ENCODE measurements at places on chromosomes 3 and 15.
A peak's percentile ranks its signal among the peaks of the same experiment; 100 is the strongest.

- no peak for DNase-seq
These were observed 279.4 kb downstream of the ROBO1 start for GRCh38 chr3:79488407-79488806.

DNA sequence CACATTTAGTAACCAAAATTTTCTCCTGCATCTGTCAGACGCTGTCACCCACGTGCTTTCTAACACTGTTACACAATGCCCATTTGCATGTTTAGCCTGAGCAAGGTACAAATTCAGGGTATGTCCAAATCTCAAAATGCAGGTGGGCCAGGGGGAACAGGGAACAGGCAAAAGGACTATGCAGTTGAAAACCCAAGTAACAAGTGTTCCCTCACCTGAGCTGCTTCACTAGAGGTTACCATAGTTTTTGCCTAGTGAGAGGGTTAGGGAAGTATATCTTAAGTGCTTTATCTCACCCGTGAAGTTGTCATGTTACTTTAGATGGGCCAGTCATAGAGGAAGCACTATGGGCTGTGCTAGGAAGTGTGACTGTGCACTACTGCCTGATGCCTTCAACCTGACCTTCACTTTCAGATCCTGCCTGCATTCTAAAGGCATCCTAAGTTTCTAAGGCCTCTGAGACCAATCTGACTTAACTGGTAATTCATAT is 6.0 kb upstream of the TMEM87A start:
- DNase-seq: peak; percentile 59

- no peak for DNase-seq
These were observed 9.3 kb downstream of the COLQ start for GRCh38 chr3:15512166-15512565.

GRCh38 chr3:180421221-180421620 is 180.7 kb upstream of the TTC14 start:
- DNase-seq: no peak

GRCh38 chr3:53144446-53144845 is 14.2 kb upstream of the RFT1 start:
- DNase-seq: no peak

GRCh38 chr3:177672252-177672911 is 475.1 kb upstream of the TBL1XR1 start:
- no peak for DNase-seq

- no peak for DNase-seq
These were observed 96.0 kb upstream of the TSC22D2 start for GRCh38 chr3:150312018-150312657.

DNA sequence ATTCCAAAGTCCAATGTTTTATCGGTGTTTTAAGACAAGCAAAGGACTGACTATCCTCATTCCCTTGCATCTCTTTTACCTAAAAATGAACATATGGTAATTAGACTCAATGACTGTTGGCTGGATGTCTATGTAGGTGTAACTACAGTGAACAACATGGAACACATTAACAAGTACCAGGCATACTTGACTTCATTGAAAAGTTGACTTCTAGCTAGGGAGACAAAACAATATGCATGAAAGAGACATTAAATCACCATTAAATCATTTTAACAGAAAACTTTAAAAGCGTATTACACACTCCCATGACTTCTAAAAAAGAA is 34.3 kb upstream of the ANPEP start:
- no peak for DNase-seq

- no peak for DNase-seq
These were observed 18.0 kb downstream of the PLA2G4F start for GRCh38 chr15:42138411-42138810.

DNA sequence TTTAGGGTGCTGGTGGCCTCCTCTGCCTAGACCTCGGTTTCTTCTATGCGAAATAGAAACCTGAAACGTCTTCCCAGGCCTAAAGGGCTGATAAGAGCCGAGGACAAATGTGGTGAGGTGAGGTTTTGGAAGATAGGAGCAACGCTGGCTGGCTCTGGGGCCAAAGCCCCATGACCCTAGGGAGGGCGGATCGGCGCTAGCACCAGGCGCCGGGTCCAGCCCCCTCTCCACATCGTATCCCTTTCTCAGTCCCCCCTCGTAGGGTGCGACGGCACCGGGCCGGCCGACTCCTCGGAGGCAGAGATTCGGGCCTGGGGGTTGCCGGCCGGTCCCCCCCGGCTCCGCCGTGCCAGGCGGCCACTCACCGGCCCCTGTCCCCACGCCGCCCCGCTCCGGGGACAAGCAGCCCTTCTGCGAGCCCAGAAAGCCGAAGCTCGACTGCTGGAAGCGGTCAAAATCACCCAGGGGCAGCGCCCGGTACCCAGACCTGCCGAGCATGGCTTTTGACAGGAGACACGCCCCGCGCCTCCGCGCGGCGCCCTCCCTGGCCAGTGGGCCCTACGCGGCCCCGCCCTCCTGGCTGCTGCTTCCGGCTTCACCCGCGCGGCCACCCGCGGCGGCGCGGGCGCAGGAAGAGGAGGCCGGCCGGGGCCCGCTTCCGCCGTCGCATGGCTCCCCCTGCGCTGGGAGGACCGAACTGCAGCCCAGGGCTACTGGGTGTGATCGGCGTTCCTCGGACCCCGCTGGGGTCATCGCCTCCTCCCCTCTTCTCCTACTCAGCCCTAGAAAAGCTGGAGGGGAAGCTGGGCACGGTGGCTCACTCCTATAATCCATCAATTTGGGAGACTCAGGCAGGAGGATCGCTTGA is at the start of gene STOML1:
STOML1 (minus strand) TSS at position 570 of the 868 bp plus-strand sequence; CDS start at position 498, 72 bp downstream.
- peak; percentile 90 for DNase-seq

DNA sequence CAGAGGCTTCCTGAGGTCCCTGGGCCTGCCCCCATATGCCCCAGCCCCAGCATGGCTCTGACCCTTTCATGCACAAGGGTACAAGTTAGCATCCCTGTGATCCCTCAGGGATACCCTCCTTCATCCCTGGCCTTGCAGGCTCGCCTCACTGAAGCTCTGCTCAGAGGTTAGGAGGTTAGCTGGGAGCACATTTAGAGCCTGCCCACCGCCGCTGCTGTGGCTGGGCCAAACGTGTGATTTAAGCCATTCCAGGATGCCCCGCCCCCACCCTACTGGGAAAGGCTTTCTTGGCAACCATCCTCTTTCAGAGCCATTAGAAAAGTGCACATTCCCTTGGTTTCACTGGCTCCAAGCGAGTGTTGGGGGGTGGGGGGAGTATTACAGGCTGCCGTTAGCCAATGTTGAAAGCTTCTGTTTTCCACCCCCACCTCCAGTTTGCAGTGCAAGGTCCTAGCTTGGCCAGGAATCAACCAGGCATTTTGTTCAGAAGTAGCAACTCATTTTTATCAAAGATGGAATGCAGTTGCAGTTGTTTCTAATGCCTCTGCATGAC is 6.3 kb upstream of the HES1 start:
- DNase-seq: no peak

DNA sequence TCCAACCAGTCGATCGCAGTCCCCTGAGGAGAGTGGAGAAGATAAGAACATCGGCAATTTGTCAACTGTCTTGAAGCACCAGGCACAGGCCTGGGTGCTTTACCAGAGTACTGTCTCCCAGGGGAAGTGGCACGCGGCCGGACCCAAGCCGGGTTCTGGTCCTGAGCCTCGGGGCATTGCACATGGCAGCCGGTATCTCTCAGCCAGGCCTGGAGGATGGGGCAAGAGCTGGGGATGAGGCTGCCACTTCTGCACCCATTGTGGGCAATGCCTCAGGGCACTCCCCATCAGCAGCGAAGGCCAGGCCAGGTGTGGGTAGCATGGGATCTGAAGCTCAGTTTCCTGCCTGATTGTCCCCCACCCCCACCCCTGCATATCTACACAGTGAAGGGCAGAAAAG is 77.5 kb downstream of the ADCY5 start:
- DNase-seq: no peak

DNA sequence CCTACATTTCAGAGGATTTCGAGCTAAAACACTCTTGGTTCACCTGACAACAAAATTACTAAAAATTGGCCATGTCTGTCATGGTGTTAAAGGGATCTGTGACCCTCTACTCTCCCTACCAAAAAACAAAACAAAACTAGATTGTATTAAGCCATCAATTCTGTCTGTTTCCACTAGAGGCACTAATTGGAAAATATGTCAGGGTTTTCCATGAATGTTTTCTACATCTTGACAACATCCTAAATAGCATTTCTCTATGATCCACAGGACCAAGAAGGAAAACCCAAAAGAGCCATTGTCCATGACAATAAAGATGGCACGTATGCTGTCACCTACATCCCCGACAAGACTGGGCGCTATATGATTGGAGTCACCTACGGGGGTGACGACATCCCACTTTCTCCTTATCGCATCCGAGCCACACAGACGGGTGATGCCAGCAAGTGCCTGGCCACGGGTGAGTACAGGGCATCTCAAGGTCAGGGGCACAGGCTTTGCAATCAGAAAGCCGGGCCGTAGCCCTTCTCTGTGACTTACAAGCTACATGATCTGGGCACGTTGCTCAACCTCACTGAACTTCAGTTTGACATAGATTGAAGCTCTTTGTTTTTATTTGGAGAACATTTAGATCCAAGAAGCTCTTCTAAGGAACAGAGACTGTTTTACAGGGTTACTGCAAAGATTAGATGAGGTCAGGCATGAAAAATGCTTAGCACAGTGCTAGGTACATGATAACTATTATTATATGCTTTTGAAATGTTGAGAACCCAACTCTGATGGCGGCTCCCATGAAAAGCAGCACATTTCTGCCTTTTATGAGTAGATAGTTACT is 74.8 kb downstream of the DNASE1L3 start:
- DNase-seq: no peak

DNA sequence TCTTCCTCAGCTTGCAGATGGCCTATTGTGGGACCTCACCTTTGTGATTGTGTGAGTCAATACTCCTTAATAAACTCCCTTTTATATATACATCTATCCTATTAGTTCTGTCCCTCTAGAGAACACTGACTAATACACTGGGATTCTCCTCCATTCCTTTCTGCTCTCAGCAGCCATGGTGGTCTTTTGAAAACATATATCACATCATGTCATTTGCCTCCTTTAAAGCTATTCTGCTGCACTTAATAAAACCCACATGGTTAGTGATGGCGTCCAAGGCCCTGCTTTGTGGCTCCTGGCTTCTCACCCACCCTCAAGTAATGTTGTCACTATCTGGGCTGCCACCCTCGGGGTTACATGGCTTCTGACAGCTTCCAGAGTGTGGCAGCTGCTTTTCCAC is 169.5 kb downstream of the CADPS start:
- no peak for DNase-seq

- DNase-seq: peak; percentile 20
These were observed 34.0 kb upstream of the CCK start for GRCh38 chr3:42300013-42300412.

DNA sequence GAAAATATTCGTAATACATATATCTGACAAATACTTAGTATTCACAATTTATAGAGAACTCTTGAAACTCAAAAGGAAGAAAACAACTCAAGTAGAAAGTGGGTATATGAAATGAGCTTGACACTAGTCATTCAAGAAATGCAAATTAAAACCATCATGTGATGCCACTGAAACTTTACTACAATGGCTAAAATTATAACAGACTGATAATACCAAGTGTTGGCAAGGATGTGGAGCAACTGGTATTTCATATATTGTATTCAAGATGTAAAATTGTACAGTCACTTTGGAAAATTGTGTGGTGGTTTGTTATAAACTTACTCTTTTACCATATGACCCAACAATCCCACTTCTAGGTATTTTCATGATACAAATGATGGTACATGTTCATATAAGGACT is 68.7 kb upstream of the AGTR1 start:
- DNase-seq: no peak

GRCh38 chr3:46833346-46834300 is 29.6 kb downstream of the MYL3 start:
- no peak for DNase-seq

GRCh38 chr3:154901278-154901677 is 178.8 kb upstream of the MME start:
- no peak for DNase-seq

GRCh38 chr15:69410248-69410874 is 3.8 kb upstream of the KIF23 start:
- no peak for DNase-seq

DNA sequence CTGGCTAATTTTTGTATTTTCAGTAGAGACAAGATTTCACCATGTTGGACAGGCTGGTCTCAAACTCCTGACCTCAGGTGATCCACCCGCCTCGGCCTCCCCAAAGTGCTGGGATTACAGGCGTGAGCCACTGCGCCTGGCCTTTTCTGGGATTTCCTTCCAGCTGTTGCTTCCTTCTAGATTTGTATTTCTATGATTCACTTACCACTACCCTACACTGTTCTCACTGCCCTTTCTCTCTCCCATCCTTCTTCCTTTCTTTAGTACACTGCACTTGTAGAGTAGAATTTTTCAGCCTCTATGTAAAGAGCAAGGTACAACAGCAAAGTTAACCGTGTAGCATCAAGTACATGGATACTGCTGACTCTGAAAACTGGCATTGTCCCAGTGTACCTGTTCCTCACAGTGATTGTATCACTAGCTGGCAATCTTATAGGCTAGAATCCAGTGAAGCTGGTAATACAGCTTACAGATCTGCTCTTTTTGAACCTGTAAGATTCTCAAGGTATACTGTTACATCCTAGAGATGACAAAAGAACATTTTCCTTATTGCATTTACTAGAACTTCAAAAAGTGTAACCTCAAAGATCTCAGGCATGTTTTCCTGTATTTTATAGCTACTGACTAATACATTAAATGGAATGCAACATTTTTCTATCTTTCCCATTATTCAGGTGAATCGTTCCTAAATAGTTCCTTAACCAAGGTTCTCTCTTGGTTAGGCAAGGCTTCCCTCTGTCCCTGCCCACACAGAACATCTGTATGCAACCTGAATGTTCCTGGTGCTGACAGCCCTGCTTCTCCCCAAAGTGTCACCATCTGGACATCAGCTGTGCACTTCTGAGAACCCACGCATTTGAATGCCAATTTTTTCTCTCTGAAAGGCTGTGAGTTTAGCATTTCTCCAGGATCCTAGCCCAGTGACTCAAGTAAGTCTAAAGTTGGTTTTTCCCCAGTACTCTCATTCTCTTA is 74.1 kb upstream of the RAP2B start:
- no peak for DNase-seq
